Glutamatergic neuron (in vitro differentiated cells): ENCODE measurements at places on chromosomes 4 and X. TPM values are rescaled to one million over a fixed set of nuclear protein-coding genes. Genes with fewer than 3 reads are reported as not detected.

DNA sequence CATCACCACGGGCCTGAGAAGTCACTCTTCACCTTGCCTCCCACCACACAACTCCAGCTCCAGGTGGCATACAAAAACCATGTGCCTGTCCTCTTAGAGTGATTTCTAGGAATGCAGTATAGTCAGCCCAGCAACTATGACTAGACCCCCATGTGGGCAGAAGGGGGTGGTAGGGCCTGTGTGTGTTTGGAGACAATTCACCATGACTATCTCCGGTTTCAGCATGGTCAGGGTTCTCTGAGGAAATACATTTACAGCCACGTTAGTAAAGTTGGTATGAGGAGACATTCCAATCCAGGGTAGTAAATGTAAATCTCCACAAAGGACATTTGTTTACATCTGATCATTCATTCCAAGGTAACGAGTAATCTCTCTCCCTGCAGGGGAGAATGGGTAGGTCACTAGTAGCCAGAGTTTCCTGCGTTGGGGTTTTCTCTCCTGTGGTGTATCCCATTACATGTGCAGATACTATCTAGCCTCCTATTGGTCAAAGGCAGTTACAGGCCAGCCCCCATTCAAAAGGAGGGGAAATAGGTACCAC, 4.2 kb upstream of the MTMR1 start:
- H3K27me3 ChIP-seq, result peaks cover 3% of the 10 kb centered on the region
- H3K4me1 ChIP-seq, result peaks cover 2% of the 10 kb centered on the region
- H3K27ac ChIP-seq, result no peak overlapping the region
- H3K4me3 ChIP-seq, result no peak overlapping the region
- DNase-seq, result no peak

DNA sequence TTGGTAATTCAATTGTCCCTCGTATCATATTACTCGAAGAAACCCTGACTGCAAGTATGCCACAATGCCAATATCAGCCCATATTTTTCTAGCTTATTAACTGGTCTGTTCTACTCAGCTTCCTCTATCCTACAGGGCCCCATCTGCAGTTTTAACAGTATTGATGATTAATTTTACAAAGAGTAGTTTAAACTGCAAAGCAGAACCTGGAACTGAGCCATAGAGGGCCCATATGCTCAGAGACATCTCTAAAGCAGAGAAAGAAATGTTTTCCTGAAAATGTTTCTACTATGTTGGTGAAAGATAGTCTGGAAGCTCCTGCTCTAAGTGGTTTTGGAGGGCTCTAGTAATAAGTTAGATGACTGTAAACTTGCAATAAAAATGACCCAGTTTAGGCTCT, 259.4 kb upstream of the CENPE start:
- no peak overlapping the region for H3K27ac ChIP-seq
- no peak overlapping the region for H3K4me3 ChIP-seq
- no peaks in the 10 kb centered on the region for H3K27me3 ChIP-seq
- H3K36me3 ChIP-seq, result no peaks in the 10 kb centered on the region
- DNase-seq, result no peak

DNA sequence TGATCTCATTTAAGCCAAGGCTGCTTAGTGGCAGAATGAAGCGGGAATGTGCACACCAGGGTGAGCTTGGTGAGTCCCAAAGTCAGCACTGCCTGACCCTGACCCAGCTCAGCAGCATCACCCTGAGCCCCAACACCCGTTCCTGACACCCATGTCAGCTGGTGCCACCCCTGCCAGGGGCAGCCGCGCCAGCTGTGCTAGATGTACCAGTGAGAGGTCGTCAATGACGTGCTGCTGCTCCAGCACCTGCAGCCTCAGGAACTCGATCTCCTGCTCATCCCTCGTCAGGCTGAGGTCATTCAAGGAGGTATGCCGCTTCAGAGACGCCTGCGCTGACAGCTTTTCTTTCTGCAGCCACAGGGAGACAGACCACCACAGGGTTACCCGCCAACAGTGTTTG, 61.7 kb upstream of the C4orf50 start:
- no peaks in the 10 kb centered on the region for H3K27me3 ChIP-seq
- no peak overlapping the region for H3K4me3 ChIP-seq
- peaks cover 4% of the 10 kb centered on the region for H3K36me3 ChIP-seq

DNA sequence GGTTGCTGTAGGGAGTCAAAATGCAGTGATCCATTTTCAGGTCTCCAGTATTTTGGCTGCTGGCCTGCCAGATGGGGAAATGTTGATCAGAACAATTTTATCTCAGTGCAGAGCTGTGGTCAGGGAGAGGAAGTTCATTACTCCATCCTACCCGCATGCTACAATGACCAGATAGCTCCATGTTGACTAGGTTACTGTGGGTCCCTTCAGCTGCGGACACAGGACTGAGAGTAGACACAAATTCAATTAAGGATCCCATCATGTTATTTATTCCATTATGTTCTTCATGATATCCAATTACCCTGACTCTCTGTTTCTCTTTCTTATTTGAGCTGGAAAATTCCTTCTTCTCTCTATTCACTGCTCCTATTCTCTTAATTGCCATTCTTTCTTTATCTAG, 16.3 kb downstream of the SYNPO2 start:
- peaks cover 13% of the 10 kb centered on the region for H3K4me1 ChIP-seq
- H3K36me3 ChIP-seq, result no peaks in the 10 kb centered on the region
- H3K27me3 ChIP-seq, result no peaks in the 10 kb centered on the region
- peak overlapping the region; percentile 50 for H3K27ac ChIP-seq

DNA sequence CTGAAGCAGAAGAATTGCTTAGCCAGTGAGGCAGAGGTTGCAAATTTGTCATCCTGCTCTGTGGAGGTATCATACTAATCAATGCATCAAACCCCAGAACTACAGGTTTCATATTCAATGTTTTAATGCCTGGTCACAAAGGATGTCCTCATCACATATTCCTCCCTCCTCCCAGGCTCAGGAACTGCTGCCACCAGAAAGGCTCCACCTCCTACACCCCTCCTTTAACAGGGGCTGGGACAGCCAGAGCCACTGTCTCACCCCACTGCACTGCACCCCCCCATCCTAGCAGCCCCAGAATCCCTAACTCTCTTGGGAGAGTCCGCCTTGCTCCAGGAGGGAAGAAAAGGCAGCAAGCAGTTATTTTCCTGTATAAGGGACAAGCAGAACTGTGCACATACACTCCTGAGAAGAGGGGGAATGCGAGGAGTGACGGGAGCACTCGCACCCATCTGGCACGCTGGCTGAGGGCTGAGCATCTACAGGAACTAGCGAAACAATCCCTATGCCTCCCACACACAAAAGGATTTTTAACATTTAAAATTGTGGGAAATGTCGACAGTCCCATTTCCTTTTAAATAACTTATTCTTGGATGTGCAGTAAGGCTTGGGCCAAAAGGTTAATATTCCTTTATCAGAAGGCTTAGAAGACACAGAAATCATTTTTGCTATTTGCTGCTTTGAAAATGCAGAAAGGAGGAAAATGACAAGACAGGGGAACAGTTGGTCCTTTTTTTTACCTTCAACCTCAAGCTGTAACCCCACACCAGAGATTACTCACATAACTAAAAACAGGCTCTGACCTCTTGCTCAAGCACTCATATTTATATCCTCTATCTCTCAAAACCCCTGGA, 27.8 kb downstream of the CD99L2 start:
- peak overlapping the region; percentile 38 for H3K4me3 ChIP-seq
- H3K4me1 ChIP-seq, result peaks cover 9% of the 10 kb centered on the region
- DNase-seq, result peak; percentile 17
- no peaks in the 10 kb centered on the region for H3K27me3 ChIP-seq

DNA sequence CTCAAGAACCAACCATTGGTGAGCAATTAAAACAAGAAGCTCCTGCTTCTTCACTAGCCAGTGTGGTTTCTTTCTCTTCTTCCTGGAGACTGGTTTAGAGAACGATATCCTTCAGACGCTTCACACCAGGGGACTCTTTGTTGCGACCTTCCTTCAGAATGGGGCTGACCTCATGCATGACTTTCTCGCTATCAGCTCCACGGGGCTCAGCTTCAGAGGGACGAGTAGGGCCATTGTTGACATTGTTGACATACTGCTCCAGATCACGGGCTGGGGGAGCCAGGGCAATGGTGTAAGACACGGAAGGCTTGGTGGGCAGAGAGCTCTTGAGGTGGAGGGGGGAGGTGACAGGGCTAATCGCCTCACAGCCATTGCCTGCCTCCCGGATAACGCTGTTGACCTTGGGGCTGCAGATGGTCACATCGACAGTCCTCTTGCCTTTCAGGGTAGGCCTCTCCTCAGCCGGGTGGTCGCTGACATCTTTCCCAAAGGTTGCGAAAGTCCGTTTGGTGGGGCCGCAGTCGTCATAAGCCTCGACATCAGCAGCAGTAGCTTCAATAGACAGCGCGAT, 113.8 kb downstream of the PCDH19 start:
- H3K4me1 ChIP-seq, result no peaks in the 10 kb centered on the region
- no peaks in the 10 kb centered on the region for H3K36me3 ChIP-seq
- H3K4me3 ChIP-seq, result no peak overlapping the region

- DNase-seq, result no peak
- no peaks in the 10 kb centered on the region for H3K4me1 ChIP-seq
- no peaks in the 10 kb centered on the region for H3K36me3 ChIP-seq
- no peak overlapping the region for H3K27ac ChIP-seq
- no peaks in the 10 kb centered on the region for H3K27me3 ChIP-seq
These were observed 47.8 kb upstream of the DDX53 start for GRCh38 chrX:22952010-22952409.

DNA sequence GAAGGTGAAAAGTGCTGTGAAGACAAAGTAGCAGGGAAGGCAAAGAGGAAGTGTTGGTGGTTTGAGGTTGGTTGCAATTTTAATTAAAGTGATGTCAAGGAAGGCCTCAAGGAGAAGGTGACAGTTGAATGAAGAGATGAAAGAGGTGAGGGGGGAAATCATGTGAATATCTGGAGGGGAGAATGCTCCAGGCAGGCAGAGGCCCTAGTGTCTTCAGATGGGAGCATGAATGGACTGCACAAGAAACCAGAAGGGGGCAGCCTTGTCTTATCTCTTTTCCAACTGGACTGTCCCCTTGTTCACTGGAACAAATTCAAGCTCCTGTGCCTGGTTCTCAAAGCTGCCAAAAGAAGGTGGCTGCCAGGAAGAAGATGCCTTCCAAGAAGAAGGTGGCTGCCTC, 68.4 kb downstream of the MAOB start:
- no peak overlapping the region for H3K4me3 ChIP-seq
- H3K27me3 ChIP-seq, result no peaks in the 10 kb centered on the region
- H3K4me1 ChIP-seq, result no peaks in the 10 kb centered on the region
- no peaks in the 10 kb centered on the region for H3K36me3 ChIP-seq

GRCh38 chr4:1478766-1479355, 72.6 kb upstream of the NKX1-1 start:
- no peak overlapping the region for H3K4me3 ChIP-seq
- H3K27me3 ChIP-seq, result peaks cover 2% of the 10 kb centered on the region
- DNase-seq, result peak; percentile 6
- H3K4me1 ChIP-seq, result no peaks in the 10 kb centered on the region

GRCh38 chrX:131068945-131069719, 11.0 kb downstream of the ARHGAP36 start:
- H3K4me1 ChIP-seq, result no peaks in the 10 kb centered on the region
- DNase-seq, result peak; percentile 84
- H3K27ac ChIP-seq, result no peak overlapping the region
- H3K27me3 ChIP-seq, result peaks cover 7% of the 10 kb centered on the region
- H3K36me3 ChIP-seq, result no peaks in the 10 kb centered on the region
- no peak overlapping the region for H3K4me3 ChIP-seq

- peak overlapping the region; percentile 17 for H3K4me3 ChIP-seq
- H3K4me1 ChIP-seq, result peaks cover 28% of the 10 kb centered on the region
- DNase-seq, result no peak
- peak overlapping the region; percentile 87 for H3K27ac ChIP-seq
- no peaks in the 10 kb centered on the region for H3K36me3 ChIP-seq
These were observed 73.8 kb downstream of the FBXW7 start for GRCh38 chr4:152462047-152462446.

DNA sequence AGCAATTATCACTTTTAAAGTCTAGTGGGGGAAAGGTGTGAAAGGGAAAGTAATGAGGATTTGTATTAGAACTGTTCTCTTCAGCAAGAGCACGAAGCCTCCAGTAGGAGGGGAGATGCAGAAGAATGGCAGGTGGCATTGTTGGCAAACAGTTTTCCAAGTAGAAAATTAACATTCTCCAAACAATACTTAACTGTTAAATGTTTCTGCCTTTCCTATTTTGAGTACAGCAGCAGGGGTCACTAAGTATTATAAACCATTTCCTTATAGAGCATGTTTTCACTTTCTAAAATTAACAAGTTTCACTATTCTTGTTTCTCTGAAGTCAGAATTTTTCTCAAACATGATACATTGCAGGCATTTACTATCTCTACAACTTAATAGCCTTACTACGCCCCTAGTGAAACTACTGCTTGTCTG, 58.7 kb downstream of the LEF1 start:
- H3K27me3 ChIP-seq, result no peaks in the 10 kb centered on the region
- peaks cover 6% of the 10 kb centered on the region for H3K4me1 ChIP-seq
- no peaks in the 10 kb centered on the region for H3K36me3 ChIP-seq
- DNase-seq, result no peak
- H3K27ac ChIP-seq, result no peak overlapping the region
- no peak overlapping the region for H3K4me3 ChIP-seq

Gene RHOXF2
- total RNA-seq, result not detected

Gene BANK1
- not detected for total RNA-seq

Gene ERAS
- total RNA-seq, result not detected

Gene S100G
- not detected for total RNA-seq

Gene NUDT10
- total RNA-seq, result 19.3 TPM
